ENCODE measurements at places on chromosomes 4 and X.

GRCh38 chrX:77014377-77015372, 432.5 kb upstream of the FGF16 start:
- peak; percentile 67 for DNase-seq

- no peak for DNase-seq
Measured at GRCh38 chr4:33961761-33962160, 2282.6 kb downstream of the ARAP2 start.

- no peak for DNase-seq
Measured at GRCh38 chrX:4572691-4573090, 859.2 kb upstream of the PRKX start.

DNA sequence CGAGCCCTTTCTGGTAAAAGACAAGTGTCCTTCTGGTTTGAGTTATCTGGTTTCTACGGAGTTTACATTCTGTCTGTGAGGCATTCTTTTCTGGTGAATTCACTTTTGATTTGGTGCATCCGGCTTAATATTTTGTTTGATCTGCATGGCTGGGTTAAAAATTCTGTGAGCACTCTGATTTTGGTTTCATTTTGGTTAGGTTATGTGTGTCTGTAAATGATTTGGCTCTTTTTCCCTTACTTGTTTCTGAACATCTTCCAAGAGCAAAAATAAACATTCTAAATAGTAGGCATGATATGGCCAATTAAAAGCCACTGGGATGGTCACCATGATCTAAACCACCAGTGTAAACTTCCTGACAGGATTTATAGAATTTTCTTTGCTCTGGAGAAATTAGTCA, 85.7 kb upstream of the PTPN13 start:
- no peak for DNase-seq

- DNase-seq, result no peak
Measured at GRCh38 chr4:147741190-147741788, 9.4 kb downstream of the ARHGAP10 start.

DNA sequence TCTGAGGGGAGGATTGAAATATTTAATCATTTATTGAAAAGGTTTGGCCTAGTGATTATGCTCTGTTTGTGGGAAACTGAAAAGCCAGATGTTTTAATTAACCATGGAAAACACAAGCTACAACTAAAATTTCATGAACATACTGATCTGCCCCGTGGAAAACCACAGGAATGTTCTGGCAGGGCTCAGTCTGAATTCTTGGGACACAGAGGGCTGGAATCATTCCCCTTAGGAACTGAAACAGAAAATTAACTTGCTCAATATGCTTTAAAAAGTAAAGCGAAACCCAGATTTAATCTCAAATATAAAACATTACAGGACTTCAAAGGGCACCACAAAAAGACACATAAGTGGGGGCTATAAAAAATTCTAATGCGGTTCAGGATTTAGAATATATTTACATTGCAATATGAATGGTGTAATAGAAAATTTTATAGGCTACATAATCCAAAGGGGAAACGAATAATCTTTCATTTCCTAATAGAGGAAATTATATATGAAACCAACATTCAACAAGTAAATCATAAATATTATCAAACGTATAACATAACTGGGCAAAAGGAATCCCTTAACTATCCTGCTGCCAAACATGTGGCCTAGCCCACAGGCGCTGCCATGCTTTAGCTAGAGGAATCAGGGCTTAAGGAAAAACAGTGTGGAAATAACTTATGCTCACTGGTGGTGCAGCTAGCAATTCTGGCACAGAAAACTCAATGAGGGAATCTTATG, 70.9 kb downstream of the APBB2 start:
- DNase-seq, result peak; percentile 79

GRCh38 chr4:108192056-108192455, 23.3 kb upstream of the LEF1 start:
- peak; percentile 80 for DNase-seq

DNA sequence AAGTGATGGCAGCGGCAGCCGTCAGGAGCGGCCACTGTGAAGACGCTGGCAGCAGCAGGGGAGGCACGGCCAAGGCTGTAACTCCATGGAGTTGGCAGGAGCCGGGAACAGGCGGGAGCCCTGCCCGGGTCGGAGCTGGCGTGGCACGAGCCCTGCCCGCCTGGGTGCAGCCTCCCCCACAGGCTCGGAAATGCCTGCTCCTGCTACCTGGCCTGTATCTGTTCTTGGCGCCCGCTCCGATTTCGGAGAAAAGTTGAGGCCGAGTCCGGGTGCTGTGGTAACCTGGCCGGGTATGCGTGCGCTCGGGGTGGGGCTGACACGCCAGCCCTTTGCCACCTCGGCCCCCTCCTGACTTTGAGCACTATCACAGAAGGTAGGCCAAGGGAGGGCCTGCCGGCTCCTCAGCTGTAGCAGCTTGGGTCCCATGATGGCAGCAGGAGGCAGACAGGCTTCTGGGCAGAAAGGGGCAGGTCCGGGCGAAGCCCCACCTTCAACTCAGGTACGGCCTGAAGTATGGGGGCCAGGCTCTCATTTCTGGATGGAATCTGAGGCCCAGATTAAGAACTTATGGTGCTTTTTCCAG, 51.2 kb upstream of the SHISA3 start:
- no peak for DNase-seq

GRCh38 chr4:106315476-106315967, 487 bp downstream of the TBCK start:
- peak; percentile 81 for DNase-seq

- DNase-seq, result no peak
Measured at GRCh38 chrX:24426921-24427746, 38.0 kb upstream of the PDK3 start.

GRCh38 chr4:147787204-147787603, 55.3 kb downstream of the ARHGAP10 start:
- DNase-seq, result peak; percentile 73

Data from islet precursor cell (in vitro differentiated cells).